ENCODE measurements at places on chromosomes 12 and 14. TPM values are rescaled to one million over a fixed set of nuclear protein-coding genes. Genes with fewer than 3 reads are reported as not detected.

MDP1 gene
- 17.6 TPM for total RNA-seq

CCDC91 gene
- total RNA-seq = 65.9 TPM

MDGA2 gene
- 0.26 TPM for total RNA-seq

APPL2 gene
- 58.4 TPM for total RNA-seq

APOF gene
- not detected for total RNA-seq

AQP5 gene
- 0.46 TPM for total RNA-seq

SERPINA3 gene
- 9.8 TPM for total RNA-seq
